PC-9 (cell line): ENCODE measurements at places on chromosomes 2 and 18.
A peak's percentile ranks its signal among the peaks of the same experiment; 100 is the strongest.

- no peak for DNase-seq
Measured at GRCh38 chr2:56580242-56580641, 396.5 kb downstream of the CCDC85A start.

GRCh38 chr18:45556222-45556621, 59.1 kb upstream of the SLC14A2 start:
- DNase-seq = no peak

DNA sequence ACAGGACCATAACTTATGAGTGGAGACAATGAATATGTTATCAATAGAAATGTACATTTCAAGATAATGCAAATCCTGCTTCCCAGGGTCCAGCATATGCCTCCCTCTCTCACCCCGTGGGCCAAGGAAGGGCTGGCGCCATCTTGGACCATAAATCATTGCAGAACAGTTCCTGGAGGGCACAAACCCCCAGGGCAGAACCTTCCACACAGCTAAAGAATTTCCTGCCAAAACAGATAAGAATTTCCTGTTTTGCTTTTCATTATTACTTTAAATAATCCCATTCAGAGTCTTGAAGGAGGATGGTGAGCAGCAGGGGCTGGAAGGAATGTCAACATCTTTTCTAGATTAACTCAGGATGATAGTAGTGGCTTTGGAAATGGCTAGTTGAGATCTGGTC, 53.7 kb downstream of the EHD3 start:
- DNase-seq = no peak

DNA sequence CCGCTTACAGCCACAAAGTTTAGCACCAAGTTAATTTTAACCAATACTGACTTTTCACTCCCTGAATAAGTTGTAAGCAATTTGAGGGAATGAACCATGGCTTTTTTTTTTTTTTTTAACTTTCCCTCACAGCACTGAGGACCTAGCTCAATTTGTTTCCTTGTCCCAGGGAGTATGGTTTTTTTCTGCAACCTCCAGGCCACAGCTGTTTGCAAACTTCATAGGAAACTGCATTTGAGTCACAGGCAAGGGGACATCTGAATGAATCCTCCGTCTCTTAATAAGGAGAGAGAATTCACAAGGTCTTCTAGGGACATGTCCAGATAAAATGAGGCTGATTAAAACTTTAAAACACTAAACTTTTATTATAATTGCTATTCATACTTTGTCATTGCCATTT, 181.5 kb downstream of the GFPT1 start:
- DNase-seq = no peak

GRCh38 chr2:8176887-8177286, 505.0 kb upstream of the ID2 start:
- no peak for DNase-seq

DNA sequence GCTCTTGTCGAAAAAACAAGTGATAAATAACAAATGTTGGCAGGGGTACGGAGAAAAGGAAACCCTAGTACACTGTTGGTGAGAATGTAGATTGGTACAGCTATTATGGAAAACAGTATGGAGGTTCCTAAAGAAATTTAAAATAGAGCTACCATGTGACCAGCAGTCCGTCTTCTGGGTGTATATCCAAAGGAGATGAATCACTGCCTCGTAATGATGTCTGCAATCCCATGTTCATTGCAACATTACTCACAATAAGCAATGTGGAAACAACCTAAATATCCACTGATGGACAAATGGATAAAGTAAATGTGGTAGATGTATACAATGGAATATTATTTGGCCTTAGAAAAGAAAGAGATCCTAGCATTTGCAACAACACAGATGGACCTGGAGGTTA, 50.6 kb downstream of the SLC16A14 start:
- no peak for DNase-seq

DNA sequence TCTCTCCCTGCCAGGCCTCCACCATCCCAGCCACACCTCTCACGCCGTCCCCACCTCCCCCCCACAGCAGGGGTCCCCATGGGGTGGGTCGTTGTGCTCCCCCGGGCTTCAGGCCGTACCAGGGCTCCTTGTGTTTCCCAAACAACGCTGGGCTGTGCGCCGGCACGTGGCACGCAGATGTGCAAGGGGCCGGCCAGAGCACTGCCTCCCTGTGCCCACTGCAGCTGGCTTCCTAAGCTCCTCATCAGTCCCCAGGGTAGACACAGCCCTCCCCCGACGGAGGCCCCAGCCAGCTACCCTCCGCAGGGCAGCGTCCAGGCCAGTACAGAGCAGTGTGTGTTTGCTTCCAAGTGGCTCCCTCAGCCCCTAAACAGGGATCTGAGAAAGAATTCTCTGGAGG, 34.0 kb downstream of the BIN1 start:
- DNase-seq = no peak

GRCh38 chr2:173171924-173172643, 96.4 kb downstream of the MAP3K20 start:
- no peak for DNase-seq

DNA sequence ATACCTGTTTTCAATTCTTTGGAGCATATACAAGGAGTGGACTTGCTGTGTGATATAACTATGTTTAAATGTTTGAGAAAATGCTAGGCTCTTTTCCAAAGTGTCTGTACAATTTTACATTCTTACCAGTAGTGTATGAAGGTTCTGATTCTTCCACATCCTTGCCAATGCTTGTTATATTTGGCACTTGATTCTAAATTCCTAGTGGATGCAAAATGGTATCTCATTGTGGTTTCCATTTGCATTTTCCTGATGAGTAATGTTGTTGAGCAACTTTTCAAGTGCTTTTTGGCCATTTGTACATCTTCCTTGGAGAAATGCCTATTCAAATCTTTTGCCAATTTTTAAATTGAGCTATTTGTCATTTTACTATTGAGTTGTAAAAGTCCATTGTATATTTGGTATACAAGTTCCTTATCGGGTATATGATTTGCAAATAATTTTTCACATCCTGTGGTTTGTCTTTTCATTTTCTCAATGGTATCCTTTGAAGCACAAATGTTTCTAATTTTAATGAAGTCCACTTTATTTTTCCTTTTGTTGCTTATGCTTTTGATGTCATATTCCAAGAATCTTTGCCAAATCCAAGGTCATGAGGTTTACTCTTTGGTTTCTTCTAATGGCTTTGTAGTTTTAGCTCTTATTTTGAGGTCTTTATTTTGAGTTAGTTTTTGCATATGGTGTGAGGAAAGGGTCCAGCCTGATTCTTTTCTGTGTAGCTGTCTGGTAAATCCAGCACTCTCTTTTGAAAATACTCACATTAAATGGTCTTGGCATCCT, 33.2 kb upstream of the CWC22 start:
- no peak for DNase-seq

GRCh38 chr18:30387401-30387800, 655.1 kb downstream of the DSC3 start:
- DNase-seq = no peak

DNA sequence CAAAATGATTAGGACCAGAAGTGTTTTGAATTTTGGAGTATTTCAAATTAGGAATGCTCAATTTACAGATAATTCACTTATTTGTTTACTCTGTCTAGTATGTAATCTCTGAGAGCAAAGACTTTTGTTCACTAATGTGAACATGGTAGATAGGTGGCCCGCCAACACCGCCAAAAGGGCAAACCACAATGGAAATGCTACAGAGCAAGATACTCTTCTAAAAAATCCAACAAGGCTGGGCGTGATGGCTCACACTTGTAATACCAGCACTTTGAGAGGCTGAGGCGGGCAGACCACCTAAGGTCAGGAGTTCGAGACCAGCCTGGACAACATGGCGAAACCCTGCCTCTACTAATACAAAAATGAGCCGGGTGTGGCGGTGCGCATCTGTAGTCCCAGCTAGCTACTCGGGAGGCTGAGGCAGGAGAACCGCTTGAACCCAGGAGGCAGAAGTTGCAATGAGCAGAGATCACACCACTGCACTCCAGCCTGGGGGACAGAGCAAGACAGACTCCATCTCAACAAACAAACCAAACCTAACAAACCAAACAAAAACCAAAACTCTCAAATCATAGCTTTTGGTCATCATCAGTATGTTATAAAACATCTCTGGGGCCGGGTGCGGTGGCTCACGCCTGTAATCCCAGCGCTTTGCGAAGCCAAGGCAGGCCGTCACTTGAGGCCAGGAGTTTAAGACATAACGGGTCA, 2.4 kb downstream of the CCT4 start:
- DNase-seq = no peak

GRCh38 chr2:138707392-138708074, 72.7 kb downstream of the NXPH2 start:
- no peak for DNase-seq

- DNase-seq = no peak
Measured at GRCh38 chr2:151766437-151767153, 32.3 kb upstream of the NEB start.

DNA sequence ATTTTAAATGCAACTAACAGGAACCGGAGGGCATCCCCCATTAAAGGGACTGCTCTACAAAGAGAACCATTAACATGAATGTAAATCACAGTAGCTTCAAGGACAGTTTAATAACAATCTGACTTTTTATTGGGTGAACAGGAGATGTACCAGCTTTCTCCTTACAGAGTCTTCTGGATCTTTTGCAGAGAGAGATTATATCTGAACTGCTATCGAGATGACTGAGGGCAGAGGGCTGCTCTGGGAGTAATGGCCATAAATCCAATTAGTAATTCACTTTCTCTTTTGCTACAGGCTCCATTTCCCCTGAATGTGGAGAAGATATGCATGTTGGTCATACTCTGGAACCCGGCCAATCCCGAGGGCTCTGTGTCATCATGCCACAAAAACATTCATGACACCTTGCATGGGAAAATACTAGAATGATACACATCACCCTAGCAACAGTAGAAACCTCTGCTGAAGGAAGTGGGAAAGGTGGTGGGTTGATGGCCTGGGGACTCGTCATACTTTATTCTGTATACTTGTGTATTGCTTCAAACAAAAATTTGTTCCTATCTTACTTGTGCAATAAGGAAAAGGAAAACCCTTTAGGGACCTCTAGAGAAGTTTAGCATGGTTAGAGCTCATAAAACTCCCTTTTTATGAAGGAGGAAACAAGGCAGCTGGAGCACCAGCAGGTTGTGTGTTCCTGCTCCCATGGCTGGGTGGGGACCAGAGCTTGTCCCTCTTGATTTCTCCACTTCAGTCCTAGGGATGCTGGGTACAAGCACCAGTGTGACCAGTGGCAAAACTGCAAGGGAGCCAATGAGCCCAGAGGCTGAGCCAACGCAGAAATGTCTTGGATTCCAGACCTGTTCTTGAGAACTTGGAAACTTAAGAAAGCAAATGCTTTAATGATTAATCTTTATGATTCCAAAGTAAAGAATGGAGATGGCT, 26.0 kb downstream of the CTAGE1 start:
- DNase-seq = peak; percentile 34

- no peak for DNase-seq
Measured at GRCh38 chr2:157792335-157793052, 83.6 kb downstream of the ACVR1 start.

GRCh38 chr2:173264603-173265366, 89.9 kb upstream of the CDCA7 start:
- DNase-seq = no peak

- no peak for DNase-seq
Measured at GRCh38 chr18:76931171-76931570, 108.8 kb downstream of the ZNF236 start.

DNA sequence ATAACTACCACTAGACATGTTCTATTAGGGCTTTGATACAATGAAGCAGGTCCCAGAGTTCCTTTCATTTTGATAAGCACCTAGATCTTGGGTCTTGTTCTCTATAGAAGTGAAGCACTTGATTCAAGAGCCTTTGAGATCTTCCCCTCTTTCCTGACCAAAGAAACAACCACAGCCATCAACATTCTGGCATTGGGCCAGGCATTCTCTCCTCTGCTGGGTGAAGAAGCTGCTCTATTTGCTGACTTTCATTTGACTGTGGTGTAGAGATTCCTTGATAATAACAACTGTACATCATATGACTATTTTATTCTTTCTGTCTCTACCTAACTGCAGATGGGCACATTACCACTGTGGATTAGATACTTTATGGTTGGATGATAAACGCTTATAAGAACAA, 96.6 kb upstream of the LYPD1 start:
- DNase-seq = no peak

DNA sequence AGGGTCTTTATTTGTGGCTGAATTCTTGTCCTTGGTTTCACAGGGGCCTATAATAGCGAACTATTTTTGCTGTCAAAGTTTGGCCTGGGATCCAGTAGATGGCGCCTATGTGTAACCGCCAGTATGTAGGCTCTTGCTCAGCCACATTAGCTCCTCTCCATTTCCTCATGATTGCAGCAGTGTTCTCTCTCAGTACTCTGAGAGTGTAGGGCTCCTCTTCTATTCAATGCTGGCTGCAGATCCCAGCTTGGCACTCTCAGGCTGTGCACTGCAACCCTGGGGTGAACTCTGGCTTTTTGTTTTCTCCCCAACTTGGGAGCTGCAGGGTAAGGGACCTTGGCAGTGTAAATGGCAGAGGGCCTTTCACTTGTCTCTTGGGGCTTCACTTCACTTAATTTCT, 344.6 kb upstream of the CHAC2 start:
- no peak for DNase-seq

GRCh38 chr2:233213011-233213410, 38.5 kb upstream of the ATG16L1 start:
- no peak for DNase-seq

GRCh38 chr18:67977067-67977616, 460.6 kb upstream of the DSEL start:
- DNase-seq = no peak

GRCh38 chr2:162212366-162212765, 30.9 kb downstream of the FAP start:
- no peak for DNase-seq

DNA sequence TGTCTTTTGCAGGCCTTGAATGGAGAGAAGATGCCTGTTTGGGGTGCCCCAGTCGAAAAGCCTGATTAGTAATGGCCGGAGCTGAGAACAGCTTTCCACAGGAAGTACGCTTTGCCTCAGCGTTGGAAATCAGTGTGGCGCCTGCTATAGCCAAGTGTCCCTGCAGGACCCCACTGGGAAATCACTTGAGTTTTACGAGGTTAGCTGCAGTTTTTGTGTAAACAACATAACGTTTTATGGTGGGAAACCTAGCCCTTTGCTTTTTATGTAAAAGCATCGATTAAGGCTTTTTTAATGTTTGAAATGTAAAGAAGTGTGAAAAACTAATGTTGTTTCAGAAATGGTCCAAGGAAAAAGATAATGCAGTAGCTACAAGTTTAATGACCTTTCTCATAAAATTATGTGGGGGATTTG, 234.2 kb downstream of the TTC32 start:
- DNase-seq = no peak

DNA sequence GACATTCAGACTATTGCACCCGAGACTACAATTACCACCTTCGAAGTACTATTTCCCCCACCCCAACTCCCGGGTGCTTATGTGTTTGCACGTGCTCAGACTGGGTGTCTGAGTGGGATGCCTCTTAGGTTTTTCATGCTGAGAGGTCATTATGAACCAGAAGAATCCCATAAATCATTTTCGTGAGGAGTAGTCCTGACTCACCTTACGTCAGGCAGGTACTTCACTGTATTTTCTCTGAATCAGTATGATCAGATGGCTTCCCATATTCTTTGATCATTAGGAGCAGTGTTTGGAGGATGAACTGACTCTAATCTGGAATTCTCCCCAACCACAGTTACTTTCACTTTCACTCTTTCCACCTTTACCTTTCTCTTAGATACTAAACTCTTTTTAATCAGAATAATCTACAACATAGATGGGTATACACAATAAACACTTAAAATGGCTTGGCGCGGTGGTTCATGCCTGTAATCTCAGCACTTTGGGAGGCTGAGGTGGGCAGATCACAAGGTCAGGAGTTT, 38.4 kb upstream of the STAT4 start:
- DNase-seq = no peak

GRCh38 chr18:23828426-23828825, 139.2 kb downstream of the LAMA3 start:
- peak; percentile 25 for DNase-seq

GRCh38 chr18:48962252-48962993, 11.7 kb upstream of the SMAD7 start:
- no peak for DNase-seq
